ENCODE measurements at places on chromosomes 16 and 17.

DNA sequence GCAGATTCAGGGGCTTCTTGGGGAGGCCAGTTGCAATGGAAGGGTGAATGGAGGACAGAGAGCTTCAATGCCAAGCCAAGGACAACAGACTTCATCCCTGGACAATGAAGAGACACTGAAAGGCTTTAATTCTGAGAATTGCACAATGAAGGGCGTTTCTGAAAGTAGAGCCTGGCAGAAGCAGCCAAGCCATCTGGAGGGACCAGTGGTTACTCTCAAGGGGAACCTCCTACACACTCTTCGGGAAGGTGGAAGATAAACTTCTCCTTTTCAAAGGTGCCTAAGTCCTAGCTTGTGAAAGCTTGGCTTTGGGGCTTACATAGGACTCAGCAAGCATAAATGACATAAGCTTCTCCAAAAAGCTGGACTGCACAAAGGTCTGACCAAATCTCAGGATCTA, 6.2 kb upstream of the CES1 start:
- H3K27me3 ChIP-seq, result peaks cover 15% of the 10 kb centered on the region
- H3K27ac ChIP-seq, result no peak overlapping the region
- peaks cover 9% of the 10 kb centered on the region for H3K4me1 ChIP-seq
- no peak for DNase-seq

- H3K36me3 ChIP-seq, result peaks cover 15% of the 10 kb centered on the region
- no peak for DNase-seq
- H3K27ac ChIP-seq, result peak overlapping the region; percentile 6
- H3K27me3 ChIP-seq, result peaks cover 6% of the 10 kb centered on the region
- H3K4me1 ChIP-seq, result peaks cover 9% of the 10 kb centered on the region
- no peak overlapping the region for H3K4me3 ChIP-seq
Observed at GRCh38 chr17:57835333-57835900, 14.4 kb downstream of the MRPS23 start.

- H3K36me3 ChIP-seq, result no peaks in the 10 kb centered on the region
- no peak overlapping the region for H3K4me3 ChIP-seq
- H3K4me1 ChIP-seq, result peaks cover 30% of the 10 kb centered on the region
- DNase-seq, result peak; percentile 38
Observed at GRCh38 chr16:85422196-85422631, 190.9 kb upstream of the GSE1 start.

DNA sequence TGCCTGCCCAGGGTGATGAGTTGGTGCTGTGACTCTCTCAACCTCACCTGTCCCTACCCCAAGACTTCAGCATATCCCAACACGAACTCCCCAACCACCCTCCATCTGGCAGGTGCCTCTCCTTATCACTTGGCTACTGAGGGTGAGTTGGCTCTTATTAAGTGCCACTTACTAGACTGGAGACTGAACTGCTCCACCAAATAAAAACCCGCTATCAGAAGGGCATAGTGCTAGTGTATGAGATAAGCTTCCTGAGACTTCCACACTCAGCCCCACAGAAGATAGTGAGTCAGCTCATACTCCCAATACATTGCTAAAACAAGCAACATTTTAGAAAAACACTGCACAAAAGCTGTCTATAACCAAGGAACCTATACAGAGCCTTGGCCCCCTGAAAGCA, 16.0 kb upstream of the CCL18 start:
- no peak overlapping the region for H3K27ac ChIP-seq
- H3K4me1 ChIP-seq, result no peaks in the 10 kb centered on the region
- no peaks in the 10 kb centered on the region for H3K36me3 ChIP-seq
- DNase-seq, result no peak
- H3K4me3 ChIP-seq, result no peak overlapping the region
- H3K27me3 ChIP-seq, result peaks cover 8% of the 10 kb centered on the region

DNA sequence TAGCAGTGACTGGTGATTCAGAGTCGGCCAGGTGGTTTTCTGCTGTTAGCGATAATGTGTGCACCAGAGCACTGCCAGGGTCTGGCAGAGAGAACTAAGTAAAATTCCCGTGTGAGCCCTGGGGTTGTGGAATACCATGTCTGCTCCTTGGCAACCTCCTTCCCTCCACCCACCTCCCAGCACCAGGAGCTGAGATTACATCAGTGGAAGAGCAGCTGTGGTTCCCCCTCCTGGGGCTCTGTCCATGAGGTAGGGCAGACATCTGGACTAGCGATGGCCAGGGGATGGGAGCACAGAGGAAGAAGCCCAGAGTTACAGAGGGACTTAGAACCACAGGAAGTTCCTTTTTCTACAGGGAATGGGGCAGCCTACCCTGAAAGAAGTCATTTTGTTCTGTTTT, 15.8 kb downstream of the CLEC10A start:
- no peak for DNase-seq
- H3K27ac ChIP-seq, result no peak overlapping the region
- no peak overlapping the region for H3K4me3 ChIP-seq
- H3K4me1 ChIP-seq, result peaks cover 16% of the 10 kb centered on the region
- no peaks in the 10 kb centered on the region for H3K27me3 ChIP-seq
- peaks cover 7% of the 10 kb centered on the region for H3K36me3 ChIP-seq

DNA sequence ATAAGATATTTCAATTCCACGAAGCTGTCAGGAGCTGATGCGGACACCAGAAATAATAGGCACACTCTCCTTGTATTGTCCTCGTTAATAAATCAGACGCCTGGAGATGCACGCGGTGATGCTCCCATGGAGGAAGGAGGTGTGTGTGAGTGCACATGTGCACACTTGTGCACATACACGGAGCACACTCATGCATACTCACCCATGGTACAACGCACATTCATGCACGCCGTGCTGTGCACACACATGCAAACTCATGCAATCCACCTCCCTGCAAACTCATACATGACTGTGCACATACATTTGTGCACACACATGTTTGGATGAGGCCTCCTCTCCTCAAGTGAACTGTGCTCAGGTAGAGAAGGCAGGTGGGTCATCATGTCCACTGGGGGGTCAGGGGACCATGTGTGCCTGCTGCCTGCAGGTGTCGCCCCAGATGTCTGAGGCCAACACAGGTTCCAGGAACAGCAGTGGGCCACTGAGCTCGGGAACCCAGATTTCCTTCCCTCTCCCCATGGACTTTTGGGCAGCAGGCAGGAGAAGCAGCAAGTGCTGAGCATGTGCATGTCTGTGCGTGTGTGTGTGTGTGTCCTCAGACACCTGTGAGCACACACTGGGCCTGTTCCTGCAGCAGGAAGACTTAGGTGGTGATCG, 165.3 kb downstream of the SDK2 start:
- H3K27ac ChIP-seq, result no peak overlapping the region
- peaks cover 48% of the 10 kb centered on the region for H3K4me1 ChIP-seq
- H3K36me3 ChIP-seq, result no peaks in the 10 kb centered on the region
- peaks cover 13% of the 10 kb centered on the region for H3K27me3 ChIP-seq
- no peak overlapping the region for H3K4me3 ChIP-seq

GRCh38 chr16:1674751-1675664, 3.1 kb upstream of the JPT2 start:
- peaks cover 50% of the 10 kb centered on the region for H3K36me3 ChIP-seq
- H3K4me3 ChIP-seq, result no peak overlapping the region
- peaks cover 27% of the 10 kb centered on the region for H3K4me1 ChIP-seq
- H3K27ac ChIP-seq, result peak overlapping the region; percentile 68
- DNase-seq, result no peak

- DNase-seq, result no peak
- H3K27me3 ChIP-seq, result peaks cover 90% of the 10 kb centered on the region
- no peak overlapping the region for H3K27ac ChIP-seq
Observed at GRCh38 chr17:8116776-8117175, 1.5 kb downstream of the ALOXE3 start.

DNA sequence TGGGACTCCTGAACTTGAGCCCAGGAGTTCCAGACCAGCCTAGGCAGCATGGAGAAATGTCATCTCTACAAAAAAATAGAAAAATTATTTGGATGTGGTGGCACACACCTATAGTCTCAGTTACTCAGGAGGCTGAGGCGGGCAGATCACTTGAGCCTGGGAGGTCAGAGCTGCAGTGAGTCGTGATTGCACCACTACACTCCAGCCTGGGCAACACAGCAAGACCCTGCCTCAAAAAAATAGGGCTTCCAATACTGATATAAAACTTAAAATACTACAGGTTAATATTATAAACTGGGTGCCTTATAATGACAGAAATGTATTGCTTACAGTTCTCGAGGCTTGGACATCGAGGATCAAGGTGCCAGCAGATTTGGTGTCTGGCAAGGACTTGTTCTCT, 10.6 kb downstream of the CES2 start:
- H3K4me1 ChIP-seq, result peaks cover 33% of the 10 kb centered on the region
- DNase-seq, result no peak
- H3K36me3 ChIP-seq, result peaks cover 15% of the 10 kb centered on the region

- peaks cover 27% of the 10 kb centered on the region for H3K4me1 ChIP-seq
- DNase-seq, result no peak
- no peak overlapping the region for H3K27ac ChIP-seq
- peaks cover 73% of the 10 kb centered on the region for H3K27me3 ChIP-seq
Observed at GRCh38 chr16:86432691-86433090, 77.6 kb upstream of the FOXF1 start.

GRCh38 chr17:43784068-43784467, 3.8 kb downstream of the CFAP97D1 start:
- DNase-seq, result no peak
- no peaks in the 10 kb centered on the region for H3K36me3 ChIP-seq
- no peak overlapping the region for H3K27ac ChIP-seq
- peaks cover 64% of the 10 kb centered on the region for H3K27me3 ChIP-seq

GRCh38 chr17:79794659-79795511, 2.0 kb downstream of the CBX8 start:
- peaks cover 49% of the 10 kb centered on the region for H3K4me1 ChIP-seq
- H3K4me3 ChIP-seq, result peak overlapping the region; percentile 58
- no peak for DNase-seq

GRCh38 chr17:6019959-6020358, 50.2 kb upstream of the WSCD1 start:
- H3K4me3 ChIP-seq, result no peak overlapping the region
- DNase-seq, result no peak
- no peaks in the 10 kb centered on the region for H3K36me3 ChIP-seq
- peaks cover 6% of the 10 kb centered on the region for H3K4me1 ChIP-seq
- peaks cover 21% of the 10 kb centered on the region for H3K27me3 ChIP-seq

DNA sequence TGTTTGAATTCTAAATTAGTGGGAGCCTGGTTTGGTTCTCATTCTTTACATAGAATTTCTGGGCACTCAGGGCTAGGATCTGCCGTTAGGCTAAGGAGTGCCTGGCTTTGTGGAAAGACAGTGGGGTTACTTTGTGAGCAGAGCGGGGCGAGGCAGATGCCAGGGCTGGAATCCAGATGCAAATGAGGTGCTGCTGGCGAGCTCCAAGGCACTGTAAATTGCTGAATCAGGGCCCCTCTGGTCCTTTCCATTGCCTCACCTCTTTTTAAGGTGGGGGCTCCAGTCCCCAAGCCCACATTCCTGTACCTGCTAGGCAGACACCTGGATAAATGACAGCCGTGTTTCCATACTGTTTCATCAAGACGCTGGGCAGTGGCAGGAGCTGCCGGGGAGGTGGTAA, 33.8 kb downstream of the PIPOX start:
- H3K4me1 ChIP-seq, result peaks cover 27% of the 10 kb centered on the region
- peaks cover 24% of the 10 kb centered on the region for H3K36me3 ChIP-seq
- DNase-seq, result no peak
- H3K27ac ChIP-seq, result no peak overlapping the region
- no peak overlapping the region for H3K4me3 ChIP-seq

- peaks cover 4% of the 10 kb centered on the region for H3K27me3 ChIP-seq
- no peak overlapping the region for H3K27ac ChIP-seq
- H3K4me1 ChIP-seq, result peaks cover 46% of the 10 kb centered on the region
- no peak overlapping the region for H3K4me3 ChIP-seq
Observed at GRCh38 chr17:50185631-50186471, 15.6 kb downstream of the COL1A1 start.

GRCh38 chr17:62680541-62681052, 53.1 kb downstream of the MRC2 start:
- H3K36me3 ChIP-seq, result peaks cover 56% of the 10 kb centered on the region
- no peak for DNase-seq
- H3K27me3 ChIP-seq, result no peaks in the 10 kb centered on the region
- peaks cover 10% of the 10 kb centered on the region for H3K4me1 ChIP-seq
- H3K27ac ChIP-seq, result no peak overlapping the region

DNA sequence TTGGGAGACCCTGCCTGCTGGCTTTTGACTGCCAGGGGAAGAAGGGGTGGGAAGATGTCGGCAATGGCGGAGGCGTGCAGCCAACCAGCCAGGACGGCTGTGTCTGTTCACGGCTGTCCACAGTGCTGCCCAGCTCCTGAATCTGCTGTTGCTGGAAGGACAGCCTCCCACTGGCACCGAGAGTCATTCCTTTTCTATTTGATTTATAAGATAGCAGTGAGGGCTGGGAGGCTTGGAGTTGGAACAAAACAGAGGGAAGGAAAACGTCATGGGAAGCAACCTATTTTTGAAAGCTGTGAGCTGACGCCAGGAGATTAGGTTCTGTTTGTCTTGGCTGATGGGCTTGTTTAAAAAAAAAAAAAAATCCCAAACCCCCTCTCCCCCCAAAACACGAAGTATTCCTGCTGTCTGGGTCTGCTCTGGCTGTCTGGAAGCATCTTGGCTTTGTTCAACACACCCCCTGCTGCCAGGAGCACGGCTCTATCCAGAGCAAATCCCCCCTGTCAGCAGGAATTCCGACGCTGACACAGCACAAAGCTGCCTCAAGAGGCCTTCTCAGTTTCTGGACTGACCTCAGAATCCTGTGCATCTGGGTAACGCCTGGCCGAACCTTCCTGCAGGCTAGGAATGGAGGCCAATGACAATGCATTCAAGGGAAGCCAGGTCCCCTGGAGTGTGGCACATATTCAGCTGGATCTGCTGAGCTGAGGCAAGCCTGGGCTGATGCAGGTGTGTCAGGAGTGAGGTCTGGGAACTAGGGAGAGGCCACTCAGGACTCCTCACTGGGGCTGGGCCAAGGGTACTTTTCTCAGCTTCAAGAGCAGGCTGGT, 41.0 kb upstream of the SREBF1 start:
- peak overlapping the region; percentile 64 for H3K4me3 ChIP-seq
- H3K4me1 ChIP-seq, result peaks cover 71% of the 10 kb centered on the region
- DNase-seq, result peak; percentile 37
- peaks cover 13% of the 10 kb centered on the region for H3K36me3 ChIP-seq
- peaks cover 3% of the 10 kb centered on the region for H3K27me3 ChIP-seq

DNA sequence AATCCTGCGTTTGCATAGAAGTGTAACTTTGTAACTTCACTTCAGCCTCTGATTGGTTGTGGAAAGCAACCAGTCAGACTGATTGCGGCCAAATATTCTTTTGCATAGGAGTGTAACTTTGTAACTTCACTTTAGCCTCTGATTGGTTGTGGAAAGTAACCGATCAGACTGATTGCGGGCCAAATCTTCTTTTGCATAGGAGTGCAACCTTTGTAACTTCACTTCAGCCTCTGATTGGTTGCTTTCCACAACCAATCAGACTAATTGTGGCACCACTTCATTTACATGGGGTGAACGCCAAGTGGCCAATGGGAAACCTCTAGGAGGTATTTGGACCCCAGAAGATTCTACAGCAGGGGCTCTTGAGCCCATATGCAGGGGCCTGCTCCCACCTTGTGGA, 1.8 kb upstream of the TMEM98 start:
- no peak overlapping the region for H3K4me3 ChIP-seq
- H3K4me1 ChIP-seq, result peaks cover 6% of the 10 kb centered on the region
- DNase-seq, result no peak
- H3K27ac ChIP-seq, result no peak overlapping the region
- H3K27me3 ChIP-seq, result no peaks in the 10 kb centered on the region
- H3K36me3 ChIP-seq, result peaks cover 5% of the 10 kb centered on the region
